ENCODE measurements at places on chromosomes 5 and 9.

- DNase-seq = no peak
Measured at GRCh38 chr5:7882926-7883325, 14.0 kb downstream of the MTRR start.

GRCh38 chr9:126395439-126396212, 69.0 kb downstream of the MVB12B start:
- no peak for DNase-seq

DNA sequence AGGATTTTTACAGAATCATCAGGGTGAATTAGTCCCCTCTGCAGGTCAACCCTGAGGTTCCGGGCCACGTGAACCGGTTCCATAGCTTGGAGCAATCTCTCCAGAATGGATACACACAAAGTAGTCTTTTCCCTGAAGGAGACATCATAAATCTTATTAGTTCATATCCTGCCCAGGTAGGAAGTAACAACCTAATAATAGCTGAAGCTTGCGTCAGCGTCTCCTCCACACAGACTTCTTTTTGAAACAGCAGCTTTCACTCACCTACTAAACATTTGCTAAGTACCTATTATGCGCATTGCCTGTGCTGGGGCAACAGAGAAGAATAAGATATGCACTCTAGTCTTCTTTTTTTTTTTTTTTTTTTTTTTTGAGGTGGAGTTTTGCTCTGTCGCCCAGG, 9.4 kb downstream of the PSMD5 start:
- no peak for DNase-seq

- no peak for DNase-seq
Measured at GRCh38 chr9:357560-357959, 142.9 kb downstream of the DOCK8 start.

GRCh38 chr5:144191998-144192397, 21.3 kb downstream of the KCTD16 start:
- no peak for DNase-seq

DNA sequence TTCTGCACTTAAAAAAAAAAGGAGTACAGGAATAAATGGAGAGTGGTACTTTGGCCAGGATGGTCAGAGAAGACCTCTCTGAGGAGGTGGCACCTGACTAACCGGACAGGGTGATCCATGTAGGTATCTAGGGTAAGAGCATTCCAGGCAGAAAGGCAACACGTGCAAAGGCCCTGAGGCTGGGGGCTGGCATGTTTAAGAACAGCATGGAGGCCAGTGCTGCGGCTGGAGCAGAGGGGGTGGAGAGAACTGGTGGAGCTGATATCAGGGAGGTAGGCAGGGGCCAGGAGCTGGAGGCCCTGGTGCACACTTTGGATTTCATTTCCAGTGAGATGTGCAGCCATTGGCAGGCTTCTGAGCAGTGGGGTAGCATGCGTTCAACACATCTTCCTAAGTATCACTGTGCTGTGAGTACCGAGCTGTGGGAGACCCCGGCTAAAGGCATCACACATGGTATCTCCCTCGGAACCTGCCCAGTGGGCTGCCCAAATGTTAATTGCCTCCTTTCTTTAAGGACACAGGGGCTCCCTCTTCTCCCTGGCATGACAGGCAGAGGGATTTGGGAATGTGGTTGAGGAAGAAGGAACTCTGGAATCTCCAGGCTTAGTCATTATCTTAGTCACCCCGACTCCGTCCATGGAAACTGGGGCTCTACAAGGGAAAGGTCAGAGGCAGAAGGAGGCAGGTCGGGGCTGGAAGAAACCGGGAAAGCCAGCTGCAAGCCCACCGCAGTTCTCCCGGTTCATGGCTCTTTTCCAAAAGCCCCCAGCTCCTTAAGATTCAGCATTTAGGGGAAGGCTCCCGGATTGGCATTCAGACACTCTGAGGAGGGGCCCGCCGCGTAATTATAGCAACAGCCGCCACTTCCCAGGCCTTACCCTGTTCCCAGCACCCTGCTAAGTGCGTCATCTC, 18.6 kb downstream of the SLC6A7 start:
- DNase-seq = no peak

GRCh38 chr5:15502208-15502607, 2.2 kb downstream of the FBXL7 start:
- DNase-seq = no peak

GRCh38 chr5:13179407-13180087, 764.9 kb downstream of the DNAH5 start:
- DNase-seq = peak; percentile 68

DNA sequence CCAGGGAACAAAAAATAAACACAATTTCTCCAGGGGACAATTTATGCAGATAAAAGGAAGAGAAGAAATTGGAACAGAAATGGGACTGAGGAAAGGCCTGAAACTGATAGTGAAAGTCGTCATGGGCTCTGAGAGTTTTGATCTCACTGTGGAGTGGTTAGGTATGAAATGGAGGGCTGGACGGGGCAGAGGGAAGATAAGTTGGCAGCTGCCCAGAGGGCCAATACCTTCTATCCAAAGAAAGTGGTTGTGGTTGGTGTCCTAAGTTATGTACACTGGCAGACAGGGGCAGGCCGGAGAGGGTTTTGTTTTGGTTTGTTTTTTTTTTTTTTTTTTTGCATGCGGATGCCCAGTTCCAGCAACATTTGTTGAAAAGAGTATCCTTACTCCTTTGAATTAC, 46.1 kb downstream of the ZNF618 start:
- DNase-seq = no peak

- peak; percentile 51 for DNase-seq
Measured at GRCh38 chr5:94893412-94894135, 275.1 kb downstream of the SLF1 start.

DNA sequence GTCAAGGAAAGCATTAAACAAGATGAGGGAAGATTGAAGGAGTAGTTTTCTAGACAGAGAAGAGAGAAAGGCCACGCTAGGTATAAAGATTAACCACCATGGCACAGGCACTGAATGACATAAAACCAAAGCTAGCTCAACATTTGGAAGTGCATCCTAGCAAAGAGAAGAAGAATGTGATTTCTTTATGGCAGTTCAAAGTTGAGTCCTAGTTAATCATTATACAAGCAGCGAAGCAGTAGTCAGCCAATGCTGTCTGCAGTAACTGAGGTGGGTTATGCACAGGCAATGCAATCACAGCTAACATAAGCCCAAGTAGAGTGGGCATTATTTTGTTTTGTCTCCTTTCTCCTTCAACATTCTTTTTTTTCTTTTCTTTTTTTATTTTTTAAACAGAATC, 24.0 kb upstream of the ANKRD31 start:
- no peak for DNase-seq

DNA sequence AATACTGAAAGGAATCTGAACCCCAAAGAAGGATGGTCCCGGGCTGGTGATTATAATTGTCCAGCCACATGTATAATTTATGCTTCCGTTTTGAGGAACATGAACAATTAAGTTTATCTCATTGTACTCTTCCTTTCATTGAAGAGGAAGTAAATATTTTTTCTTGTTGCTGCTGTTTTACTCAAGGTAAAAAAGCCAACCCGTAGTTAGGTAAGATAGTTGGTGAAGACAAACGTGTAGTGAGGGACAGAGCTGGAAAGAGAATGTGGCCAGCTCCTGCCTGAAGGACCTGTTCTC, 5.1 kb downstream of the RCL1 start:
- no peak for DNase-seq

DNA sequence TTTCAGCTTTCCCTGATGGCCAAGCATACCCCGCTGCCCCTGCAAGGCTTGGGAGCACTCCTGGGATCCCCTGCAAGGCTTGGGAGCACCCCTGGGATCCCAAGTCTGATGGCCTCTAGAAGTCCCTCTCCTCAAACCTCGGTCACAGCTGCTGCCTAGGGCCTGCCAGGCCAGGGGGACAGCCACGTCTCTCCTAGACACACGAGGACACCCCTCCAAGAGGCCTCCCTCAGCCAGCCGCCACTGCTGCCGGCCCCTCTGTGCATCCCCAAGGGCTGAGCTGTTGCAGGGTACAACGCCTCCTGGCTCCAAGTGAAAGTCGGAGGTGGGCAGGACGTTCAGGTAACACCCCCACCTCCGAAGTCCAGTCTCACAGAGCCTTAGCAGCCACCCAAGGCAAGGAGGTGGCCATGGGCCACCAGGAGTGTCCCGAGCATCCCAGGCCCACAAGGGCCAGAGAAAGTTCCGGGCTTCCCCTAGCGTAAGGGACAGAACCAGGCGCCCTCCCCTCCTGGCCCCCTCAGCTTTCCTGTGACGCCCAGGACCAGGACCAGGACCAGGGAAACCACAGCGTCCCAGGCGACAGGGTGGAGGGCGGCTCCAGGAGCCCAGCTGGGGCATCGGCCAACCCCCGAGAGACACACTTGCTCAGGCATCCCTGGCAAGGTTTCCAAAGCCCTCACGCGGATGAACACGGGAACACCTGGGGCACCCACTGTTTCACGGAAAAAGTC, 17.3 kb upstream of the SLC12A7 start:
- no peak for DNase-seq

GRCh38 chr9:27204578-27204977, 92.4 kb downstream of the EQTN start:
- no peak for DNase-seq

DNA sequence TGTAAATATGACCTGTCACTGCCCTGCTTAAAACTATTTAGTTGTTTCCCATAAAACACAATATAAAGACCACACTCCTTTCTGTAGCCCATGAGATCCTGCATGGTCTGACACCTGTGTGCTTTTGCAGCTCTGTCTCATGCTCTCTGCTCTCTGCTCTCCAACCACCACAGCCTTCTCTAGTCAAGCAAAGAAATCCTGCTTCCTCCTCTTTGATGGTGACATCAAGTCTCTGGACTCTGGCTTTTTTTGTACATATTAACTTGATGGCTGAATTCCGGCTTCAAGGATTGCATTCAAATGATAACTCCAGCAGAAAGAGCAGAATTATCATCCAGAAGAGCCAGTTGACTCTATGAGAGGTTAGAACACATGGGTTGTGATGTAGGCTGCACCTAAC, 58.2 kb downstream of the CHSY3 start:
- no peak for DNase-seq

GRCh38 chr5:151600069-151600665, 9.0 kb upstream of the FAT2 start:
- DNase-seq = no peak

DNA sequence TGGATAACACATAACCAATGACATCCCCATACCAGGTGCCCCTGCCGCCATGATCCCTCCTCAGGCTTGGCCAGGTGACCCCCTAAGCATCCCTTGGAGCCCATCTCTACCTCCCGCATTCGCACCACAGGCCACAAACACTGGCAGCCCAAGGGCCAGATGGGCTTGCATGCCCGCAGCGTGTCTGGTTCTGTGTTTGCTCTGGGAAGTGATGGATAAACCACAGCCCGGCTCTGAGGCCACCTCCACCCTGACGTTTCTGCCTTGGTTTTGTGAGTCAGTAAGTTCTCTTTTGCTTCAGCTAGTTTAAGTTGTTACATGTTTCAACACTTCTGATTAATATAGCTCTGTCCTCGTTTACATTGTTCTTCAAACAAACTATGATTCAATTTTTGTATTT, 172.4 kb upstream of the PHYKPL start:
- DNase-seq = no peak

GRCh38 chr5:107474716-107475489, 195.8 kb downstream of the EFNA5 start:
- no peak for DNase-seq

- DNase-seq = no peak
Measured at GRCh38 chr5:76689321-76690036, 26.4 kb upstream of the F2R start.

GRCh38 chr5:157956271-157956885, 97.4 kb upstream of the CLINT1 start:
- DNase-seq = no peak

- no peak for DNase-seq
Measured at GRCh38 chr5:126129431-126129830, 293.8 kb upstream of the GRAMD2B start.

DNA sequence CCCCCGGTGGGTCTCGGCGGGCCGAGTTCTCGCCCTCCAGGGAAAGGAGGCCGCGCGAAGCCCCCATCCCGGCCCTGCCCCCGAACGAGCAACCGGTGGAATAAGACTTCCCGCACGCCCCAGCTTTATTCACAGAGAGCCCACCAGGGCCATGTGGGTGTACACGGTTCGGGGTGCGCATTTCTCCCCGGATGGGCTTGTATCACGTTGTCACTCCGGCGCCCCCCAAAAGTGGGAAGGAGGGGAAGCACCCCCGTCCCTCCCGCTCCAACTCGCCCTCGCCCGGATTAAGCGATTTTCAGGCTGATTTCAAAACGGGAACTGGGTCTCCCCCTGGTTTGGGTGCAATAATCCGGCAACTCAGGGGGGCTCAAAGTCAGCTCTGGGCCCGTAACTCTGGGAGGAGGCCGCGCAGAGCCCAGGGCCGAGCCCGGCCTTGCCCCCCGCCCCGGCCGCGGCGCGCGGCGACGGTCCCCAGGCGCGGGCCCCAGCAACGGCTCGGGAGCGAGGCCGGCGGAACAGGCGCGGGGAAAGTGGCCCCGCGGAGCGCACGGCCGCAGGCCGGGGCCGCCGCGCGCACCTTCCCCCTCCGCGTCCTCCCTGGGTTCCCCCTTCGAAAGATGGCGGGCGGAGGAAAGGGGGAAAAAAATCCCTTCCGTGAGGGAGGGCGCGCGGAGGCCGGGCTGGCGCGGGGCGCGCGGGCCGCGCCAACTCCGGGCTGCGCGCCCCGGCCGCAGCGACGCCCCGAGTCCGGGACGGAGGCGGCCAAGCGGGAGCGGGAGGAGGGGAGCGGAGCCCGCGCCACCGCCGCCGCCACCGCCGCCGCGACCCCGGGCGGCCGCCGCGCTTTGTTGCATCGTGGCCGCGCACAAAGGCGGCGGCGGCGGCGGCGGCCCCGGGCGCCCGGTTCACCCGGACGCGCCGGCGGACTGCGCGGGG, 644 bp downstream of the BRD3 start:
- DNase-seq = no peak

DNA sequence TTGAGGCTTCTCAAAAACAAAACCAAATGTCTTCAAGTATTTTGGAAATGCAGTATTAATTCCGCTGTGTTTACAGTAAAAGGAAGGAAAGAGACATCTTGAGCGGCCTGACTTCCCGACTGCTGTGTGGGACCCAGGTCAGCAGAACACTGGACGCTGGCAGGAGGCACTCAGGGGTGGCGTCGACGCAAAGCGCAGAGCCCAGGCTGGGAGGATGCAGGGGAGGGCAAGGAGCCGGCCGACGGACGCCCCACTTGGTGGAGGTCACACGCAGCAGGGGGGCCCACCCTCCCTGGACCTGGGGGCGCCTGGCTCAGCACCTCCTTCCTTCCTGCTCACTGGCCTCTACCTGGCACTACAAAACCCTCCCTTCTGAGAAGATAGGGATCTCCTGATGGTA, 19.7 kb downstream of the SLC12A7 start:
- no peak for DNase-seq

DNA sequence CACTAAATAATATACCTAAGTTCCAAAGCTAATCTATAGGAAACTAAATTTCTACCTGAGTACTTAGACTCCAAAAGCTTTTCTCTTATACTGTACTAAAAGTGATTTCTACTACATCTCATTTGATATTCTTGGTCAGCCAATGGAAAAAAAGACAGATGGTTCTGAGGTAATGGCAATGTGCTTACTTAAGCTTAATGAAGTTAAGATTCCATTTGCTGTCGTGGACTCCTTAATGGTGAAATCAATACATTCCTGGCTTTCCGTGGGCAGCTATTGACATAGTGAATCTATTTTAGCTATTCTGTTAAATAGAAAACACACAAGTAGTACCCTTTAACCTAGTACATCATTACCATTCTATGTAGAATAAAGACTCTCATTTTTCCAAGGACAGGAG, 1825.6 kb upstream of the CDH9 start:
- no peak for DNase-seq

- no peak for DNase-seq
Measured at GRCh38 chr9:135641745-135642144, 2.4 kb upstream of the GLT6D1 start.

GRCh38 chr5:16963821-16964220, 27.7 kb upstream of the MYO10 start:
- no peak for DNase-seq
